AML-193 (cell line): ENCODE measurements at places on chromosomes 5 and 9.

GRCh38 chr5:135491552-135492318 is 39.6 kb upstream of the TIFAB start:
- no peak for DNase-seq

DNA sequence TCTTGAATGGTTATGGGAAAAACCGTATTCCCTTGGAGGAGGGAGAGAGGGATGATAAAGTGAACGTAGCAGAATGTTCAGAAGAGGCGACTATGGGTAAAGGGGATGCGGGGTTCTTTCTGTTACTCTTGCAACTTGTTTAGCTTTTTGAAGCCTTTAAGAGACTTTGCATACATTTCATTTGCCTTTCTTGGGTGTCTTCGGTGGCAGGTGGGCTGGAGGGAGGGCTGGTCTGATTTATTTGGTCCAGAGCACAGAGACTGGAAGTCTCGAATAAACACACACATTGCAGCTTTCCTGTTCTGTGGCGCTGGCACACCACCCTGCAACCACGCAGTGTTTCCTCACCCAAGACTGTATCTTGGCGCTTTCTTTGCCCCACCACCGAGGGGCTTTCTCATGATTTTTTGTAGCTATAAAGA is 23.2 kb downstream of the TTF1 start:
- no peak for DNase-seq

DNA sequence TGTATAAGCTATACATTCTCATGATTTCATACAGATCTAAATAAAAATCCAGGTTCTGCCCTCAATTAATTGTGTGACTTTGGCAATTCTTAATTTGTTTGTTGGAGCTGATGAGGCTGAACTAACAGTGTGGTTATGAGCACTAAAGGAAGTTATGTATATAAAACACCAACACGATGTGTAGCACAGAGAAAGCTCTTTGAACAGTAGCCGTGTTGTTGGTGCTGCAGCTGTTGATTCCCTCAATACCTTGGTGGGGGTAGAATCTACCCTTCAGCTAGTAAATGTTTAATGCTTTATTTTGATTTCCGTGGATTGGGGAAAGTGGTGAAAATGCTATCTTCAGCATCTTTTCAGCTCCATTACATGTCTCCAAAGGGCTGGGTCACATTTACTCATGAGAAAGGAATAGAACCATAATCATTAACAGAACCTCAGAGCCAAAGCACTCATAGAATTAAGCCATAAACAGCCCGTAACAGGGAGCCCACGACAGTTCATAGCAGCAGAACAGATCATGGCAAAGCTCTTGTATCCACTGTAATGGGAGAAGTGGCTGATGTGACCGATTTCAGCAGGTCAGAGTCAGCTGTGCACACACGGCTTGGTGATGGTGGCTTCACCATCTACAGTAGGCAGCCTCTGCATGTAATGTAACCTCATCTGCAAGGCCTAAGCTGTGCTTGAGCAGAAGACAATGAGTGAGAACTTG is 332.7 kb downstream of the DIRAS2 start:
- no peak for DNase-seq

DNA sequence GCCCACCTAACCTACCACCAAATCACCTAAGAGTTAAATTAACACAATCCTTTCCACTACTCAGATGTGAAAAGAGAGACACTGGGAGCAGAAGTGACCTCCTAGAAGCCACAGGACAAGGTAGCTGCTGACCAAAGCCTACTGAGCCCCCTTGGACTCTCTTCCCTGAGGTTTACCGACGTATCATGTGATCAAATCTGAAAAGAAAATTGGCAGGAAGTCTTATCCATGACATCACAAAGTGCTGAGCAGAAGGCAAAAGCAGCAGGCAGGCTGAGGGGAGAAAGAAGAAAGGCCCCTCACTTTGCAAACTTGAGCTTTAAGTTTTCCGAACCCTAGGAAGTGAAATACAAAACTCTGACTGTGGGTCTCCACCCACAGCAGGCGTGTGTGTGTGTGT is 11.1 kb downstream of the PRELID2 start:
- no peak for DNase-seq

DNA sequence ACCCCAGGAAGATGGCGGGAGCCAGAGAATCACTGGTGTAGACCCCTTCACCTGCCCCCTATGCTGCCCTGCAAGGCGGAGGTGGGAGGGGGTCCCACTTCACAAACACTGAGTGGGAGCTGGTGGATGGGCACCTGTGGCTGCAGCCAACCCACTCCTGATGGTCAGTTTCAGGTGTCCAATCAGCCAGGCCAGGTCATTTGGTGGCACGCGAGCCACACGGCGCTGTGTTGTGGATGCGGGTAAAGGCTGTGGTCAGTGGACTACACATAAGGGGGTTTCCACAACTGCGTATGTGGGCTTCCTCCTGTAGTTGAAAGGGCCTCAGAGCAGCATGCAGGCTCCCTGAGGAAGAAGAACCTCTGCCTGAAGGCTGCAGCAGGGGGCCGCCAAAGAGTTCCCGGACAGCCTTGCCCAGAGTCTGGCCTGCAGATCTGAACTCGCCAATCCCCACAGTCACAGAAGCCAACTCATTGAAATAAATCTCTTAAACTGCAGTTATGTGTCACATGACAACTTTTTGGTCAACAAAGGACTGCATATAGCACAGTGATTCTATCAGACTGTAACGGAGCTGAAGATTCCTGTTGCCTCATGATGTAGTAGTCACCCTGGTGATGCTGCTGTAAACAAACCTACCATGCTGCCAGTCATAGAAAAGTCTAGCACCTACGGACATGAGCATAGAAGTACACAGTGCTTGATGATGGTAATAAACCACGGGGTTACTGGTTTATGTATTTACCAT is 284.7 kb upstream of the IRX2 start:
- DNase-seq: no peak

- DNase-seq: no peak
These were observed 6.4 kb upstream of the SLC2A8 start for GRCh38 chr9:127390563-127390962.

DNA sequence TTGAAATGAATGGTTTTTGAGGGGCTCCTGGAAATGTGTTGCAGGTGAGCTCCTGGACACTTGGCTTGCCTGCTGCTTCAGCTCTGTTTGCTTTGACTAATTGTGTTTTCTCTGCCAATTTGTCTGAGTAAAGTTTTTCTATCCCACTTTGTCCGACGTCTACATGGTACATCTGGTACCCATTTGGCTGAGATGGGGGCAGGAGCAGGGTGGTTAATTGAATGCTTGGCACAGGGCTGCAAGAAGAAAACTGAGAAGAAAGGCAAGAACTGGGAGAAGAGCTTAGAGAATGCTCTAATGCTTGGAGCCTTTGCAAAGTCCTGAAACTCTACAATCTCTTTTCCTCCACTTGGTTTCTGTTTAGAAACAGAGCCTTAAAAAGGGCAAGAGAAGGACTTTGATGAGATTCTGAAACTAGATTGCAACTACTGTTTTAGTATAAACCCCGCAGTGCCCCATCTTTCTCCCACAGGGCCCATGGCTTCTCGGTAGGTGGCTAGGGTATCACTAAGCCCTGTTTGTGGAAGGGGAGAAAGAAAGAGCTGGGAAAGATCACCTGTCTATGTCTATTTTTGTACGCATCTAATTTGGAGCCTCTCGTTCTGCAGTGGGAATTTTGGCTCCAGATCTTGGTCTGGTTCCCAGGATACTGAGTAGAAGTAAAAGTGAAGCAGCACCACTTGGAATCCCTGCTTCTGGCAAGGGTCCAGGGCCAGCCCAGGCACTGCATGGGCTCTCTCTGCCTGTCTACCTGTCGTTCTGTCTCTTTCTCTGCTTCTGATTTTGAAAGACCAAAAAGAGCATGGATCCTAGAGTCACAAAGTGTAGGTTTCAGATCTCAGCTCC is 214.4 kb downstream of the SEMA6A start:
- DNase-seq: no peak

GRCh38 chr5:100313657-100314056 is 221.5 kb upstream of the FAM174A start:
- DNase-seq: peak; percentile 60
